ENCODE measurements at places on chromosomes 2 and 18. TPM values are rescaled to one million over a fixed set of nuclear protein-coding genes. Genes with fewer than 3 reads are reported as not detected.
A peak's percentile ranks its signal among the peaks of the same experiment; 100 is the strongest.

Gene POTEJ
- not detected for total RNA-seq

Gene RNF125
- total RNA-seq = 5.6 TPM

Gene DSG4
- total RNA-seq = not detected

Gene COL4A4
- 13.6 TPM for total RNA-seq

Gene NT5C1B
- total RNA-seq = not detected

Gene REG3A
- total RNA-seq = not detected

Gene HOXD1
- not detected for total RNA-seq

Gene NEU2
- total RNA-seq = not detected

Gene POTEC
- total RNA-seq = not detected

Gene ESPNL
- not detected for total RNA-seq

Gene GAD1
- not detected for total RNA-seq

GRCh38 chr2:119311371-119311770, 55.3 kb downstream of the C2orf76 start:
- DNase-seq = no peak

DNA sequence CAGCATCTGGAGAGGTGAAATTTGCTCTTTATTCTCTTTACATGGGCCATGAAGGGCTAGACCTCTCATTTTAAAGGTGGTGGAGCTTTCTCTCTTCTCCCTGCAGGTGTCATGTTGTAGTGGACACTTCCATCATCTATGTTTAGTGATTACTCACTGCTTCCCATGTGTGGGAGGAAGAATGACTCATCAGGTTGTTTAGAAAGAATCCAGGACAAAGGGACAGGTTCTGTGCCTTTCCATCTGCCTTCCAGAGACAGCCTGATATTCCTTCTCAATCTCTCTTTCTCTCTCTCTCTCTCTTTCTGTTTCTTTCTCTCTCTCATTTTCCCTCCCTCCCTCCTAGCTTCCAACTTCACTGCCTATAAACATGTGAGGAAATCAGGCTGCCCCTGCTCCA, 38.7 kb downstream of the SCG2 start:
- no peak for DNase-seq

DNA sequence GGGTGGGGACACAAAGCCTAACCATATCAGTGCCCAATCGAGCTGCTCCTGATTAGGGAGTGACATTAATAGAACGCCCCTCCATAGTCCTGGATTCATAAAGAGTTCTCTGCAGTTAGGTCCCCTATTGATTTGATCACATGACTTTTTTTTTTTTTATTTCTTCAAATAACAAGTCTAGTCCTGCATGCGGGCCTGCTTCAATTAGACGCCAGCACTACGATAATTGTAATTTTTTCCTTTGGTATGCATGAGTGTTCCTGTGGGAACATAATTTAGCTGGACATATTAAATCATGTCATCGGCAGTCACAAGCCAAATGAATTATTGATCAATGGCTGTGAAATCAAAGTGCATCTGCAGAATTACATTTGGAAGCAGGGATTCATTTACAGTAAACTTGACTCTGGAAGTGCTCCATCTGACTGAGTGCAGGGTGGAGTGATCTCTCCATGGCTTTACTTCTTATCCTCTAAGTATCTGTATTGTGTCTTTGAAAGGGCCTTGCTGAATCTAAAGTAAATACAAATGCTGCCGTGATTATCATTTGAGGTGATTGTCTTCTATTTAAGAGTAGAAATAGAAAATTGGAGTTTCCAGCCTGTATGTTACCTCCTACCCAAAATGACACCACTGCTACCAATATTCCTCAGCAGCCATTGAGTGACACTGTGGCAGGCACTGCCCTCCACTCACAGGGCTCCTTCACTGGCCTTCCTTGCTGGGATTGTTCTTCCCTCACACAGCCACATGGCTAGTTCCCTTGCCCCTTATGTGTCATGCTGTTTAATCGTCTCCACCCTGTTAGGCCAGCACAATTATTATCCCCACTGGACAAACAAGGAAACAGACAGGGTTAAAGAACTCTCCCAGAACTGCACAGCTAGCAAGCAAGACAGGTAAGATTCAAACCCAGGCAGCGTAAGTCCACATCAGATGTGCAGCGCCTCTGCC, 337.4 kb upstream of the ID2 start:
- DNase-seq = peak; percentile 45

DNA sequence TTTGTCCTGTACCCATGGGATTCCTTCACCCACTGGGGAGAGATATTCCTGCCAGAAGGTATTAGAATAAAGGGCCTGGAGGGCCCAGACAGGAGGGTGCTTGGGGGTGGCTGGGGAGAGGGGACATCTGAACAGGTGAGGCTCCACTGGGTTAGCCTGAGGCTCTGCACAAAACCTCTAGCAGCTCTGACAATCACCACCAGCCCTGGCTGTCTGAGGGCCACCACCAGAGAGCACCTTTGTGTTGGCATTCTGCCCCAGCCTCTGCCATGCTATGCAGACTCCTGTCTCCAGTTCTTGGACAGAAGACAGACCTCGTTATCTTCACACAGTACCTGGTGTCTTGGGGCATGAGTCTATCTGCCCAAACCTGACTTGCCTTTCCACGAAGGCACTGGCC, 25.3 kb downstream of the SLC16A14 start:
- no peak for DNase-seq

- DNase-seq = peak; percentile 75
Observed at GRCh38 chr2:217248312-217248935, 388.6 kb upstream of the TNP1 start.

GRCh38 chr18:3692113-3692621, 242.2 kb downstream of the TGIF1 start:
- no peak for DNase-seq

DNA sequence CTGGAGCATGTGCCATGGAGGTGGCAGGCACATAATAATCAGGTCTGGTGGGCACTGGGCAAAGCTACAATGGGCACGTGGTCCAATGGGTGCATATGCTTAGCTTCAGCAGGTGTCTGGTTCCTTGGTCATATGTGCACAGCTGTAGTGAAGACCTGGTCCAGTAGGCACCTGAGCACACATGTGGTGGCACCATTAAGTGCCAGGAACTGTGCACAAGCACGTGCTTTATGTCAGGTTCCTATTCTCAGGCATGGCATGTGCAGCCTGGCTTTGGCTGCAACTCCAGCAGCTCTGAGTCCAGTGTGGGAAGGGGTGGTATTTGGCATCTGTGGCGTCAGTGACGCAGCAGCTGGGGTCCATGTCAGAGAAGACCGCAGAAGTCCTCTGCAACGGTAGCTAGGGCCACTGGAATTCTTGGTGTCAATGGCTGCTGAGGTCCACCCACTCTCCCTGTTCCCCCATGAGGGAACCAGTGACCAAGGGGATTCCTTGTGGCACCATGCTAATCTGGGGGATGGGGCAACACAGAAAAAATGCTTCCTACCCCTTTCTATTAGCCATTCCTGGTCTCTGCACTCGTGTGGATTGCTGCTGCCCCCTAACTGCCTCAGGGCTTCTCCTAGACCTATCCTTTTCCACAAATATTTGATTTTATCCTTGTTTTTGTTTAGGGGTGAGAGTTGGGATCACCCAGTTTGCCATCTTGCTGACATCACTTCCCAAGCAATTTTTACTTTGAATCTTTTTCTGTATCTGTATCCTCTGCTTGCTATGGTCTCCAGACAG, 262.9 kb upstream of the MAP2 start:
- DNase-seq = no peak

GRCh38 chr2:92073036-92073814, 2798.0 kb upstream of the TEKT4 start:
- peak; percentile 45 for DNase-seq

DNA sequence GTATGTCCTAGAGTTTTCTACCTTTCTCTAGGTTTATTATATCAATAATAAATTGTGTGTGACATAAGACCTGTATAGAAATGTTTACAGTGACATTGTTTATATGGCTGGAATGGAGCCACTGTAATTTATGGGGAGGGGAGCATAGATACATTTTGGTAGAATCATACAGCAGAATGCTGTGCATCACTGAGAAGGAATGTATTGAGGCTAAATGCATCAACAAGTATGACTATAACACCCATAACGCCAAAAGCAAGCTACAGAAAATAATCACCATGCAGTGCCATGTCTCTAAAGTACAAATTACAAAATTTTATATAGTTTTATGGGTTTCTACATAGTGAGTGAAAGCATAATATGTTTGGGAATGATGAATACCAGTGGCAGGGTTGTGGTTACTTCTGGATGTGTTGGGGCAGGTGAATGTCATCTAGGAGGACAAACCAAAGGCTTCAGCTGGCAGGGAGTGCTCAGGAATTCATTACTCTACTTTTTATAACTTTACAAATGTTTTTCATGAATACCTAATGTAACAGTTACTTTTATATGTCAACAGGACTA, 226.0 kb upstream of the NETO1 start:
- DNase-seq = no peak

DNA sequence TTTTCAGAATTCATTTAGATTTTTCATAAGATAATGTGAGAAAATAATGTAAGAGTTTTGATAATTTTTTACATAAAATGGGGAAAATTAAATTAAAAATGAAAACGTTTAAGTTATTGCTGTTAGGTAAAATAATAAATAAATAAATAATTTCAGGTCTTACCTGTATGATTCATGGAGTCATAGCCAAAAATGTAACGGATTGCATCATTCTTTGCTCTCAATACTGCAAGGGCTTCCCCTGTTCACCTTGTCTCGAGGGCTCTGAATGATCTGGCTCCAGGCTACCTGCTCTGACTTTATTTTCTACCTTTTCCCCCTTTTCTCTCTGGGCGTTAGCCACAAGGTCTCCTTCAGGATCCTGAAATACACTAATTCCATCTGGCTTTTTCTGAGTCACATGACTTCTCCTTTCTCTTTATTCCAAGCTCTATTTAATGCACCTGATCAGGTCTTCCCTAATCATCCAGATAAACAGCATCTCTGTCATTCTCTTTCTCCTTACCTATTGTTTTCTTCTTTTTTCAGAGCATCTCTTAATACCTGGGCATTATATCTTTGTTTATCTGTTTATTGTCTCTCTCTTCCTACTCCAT, 30.0 kb upstream of the CFAP36 start:
- no peak for DNase-seq

DNA sequence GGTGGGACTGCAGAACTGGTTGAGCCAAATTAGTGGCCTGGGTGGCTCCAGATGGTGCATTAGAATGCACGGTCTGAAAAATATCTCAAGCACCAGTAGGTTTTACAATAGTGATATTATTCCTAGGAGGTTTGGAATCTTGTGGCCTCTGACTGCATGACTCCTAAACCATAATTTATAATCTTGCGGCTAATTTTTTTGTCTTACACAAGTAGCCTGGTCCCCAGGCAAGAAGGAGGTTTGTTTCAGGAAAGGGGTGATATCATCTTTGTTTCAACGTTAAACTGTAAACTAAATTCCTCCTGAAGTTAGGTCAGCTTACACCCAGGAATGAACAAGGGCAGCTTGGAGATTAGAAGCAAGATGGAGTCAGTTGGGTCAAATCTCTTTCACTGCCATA, 98.9 kb upstream of the ARL4C start:
- DNase-seq = no peak

DNA sequence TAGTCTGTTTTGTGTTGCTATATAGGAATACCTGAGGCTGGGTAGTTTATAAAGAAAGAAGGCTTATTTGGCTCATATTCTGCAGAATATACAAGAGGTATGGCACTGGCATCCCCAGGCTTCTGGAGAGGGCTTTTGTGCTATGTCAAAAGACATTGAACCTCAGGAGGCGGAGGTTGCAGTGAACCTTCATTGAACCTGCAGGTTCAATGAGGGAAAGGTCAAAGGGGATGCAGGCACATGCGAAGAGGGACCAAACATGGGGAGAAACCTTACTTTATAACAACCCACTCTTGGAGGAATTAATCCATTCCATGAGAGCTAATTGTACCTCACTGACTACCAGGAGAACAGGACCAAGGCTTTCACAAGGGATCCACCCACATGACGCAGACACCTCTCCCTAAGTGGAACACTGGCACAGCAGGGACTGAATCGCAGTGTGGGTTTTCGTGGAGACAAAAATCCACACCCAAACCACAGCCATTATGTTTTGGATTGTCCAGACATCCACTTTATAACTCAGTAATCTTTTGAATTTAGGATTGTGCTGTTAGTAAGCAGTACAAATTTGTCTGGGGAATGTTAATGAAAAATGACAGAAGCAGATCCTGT, 4.1 kb upstream of the SERPINB8 start:
- no peak for DNase-seq

DNA sequence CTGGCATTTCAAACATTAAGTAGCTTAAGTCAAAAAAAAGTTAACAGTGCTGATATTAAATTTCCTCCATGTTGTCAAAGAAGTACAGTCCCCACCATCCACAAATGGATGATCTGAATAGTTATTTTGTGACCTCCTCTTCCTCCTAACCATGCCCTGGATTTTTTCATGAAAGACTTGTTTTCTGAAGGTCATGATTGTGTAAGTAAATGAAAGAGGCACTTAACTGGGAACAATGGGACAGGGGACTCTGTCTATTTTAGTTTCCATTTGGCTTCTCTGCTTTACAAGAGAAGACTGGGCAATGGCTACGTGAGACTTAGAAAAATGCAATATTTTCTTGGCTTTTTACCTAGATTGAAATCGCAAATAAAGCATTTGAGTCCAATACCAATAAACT, 32.2 kb downstream of the PECR start:
- DNase-seq = no peak

- peak; percentile 68 for DNase-seq
Observed at GRCh38 chr18:35355140-35355618, 11.0 kb upstream of the ZNF24 start.

DNA sequence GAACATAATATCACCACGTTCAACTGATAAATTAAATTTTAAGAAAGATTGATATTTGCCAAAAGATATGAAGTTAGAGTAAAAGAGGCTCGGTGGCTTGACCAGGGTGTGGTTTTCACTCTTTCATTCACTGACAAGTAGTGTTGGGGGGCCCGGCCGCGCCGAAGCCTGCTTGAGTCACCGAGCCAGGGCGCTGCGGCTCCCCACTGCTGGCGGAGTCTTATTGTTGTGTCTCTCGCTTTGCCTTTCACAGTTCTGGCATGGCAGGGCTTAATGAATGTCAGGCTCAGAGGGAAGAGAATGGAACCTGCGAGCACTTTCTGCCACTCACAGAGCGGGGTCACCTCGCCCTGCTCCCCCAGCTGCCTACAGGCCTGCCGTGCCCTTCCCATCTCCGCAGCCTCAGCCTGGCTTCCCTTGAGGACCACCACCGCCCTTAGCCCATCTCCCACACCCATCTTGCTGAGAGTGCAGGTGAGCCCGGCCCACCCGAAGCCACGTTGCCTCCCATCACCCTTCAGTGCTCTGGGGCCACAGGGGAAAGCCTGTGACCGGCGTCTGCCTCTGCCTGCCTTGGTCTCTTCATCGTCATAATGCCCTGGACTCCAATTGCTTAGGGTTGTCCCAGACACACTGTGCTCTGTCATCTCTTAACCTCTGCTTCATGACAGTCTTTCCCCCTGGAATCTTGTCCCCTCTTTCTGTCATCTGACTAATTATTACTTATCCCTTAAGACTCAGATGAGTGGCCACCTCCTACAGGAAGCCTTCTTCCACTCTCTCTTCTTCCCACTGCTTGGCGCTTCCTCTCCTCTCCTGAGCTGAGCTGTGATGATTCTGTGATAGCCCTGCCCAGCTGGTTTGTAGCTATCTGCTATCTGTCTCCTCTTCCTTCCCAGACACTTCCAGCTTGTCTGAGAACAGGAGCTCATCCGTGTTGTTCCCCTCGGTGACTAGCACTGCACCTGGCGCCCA, 142.5 kb downstream of the FAM210A start:
- DNase-seq = no peak

Data from Right ventricle myocardium inferior (tissue), 1 donor.